Activated CD8-positive, alpha-beta T cell treated with anti-CD3 and anti-CD28 coated beads for 36 hours (primary cell): ENCODE measurements at places on chromosomes 12 and 14. TPM values are rescaled to one million over a fixed set of nuclear protein-coding genes. Genes with fewer than 3 reads are reported as not detected.

DNA sequence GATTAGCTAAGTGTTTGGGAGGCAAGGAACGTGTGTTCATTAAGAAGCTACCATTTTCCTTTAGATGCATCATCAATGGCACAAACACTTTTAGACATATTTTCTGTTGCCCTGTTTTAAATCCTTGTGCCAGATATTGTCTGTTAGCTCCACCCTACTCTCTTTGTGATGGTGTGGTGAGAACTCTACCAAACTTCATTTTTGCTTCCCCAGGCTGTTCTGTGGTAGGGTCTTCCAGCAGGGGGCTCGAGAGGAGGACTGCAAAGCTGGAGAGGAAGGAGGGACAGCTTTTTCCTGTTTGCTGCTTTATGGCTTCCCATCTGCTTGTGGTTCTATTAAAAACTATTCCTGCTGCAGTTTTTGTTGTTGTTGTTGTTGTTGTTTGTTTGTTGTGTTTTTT, 23.8 kb upstream of the STRAP start:
- no peak for DNase-seq

DNA sequence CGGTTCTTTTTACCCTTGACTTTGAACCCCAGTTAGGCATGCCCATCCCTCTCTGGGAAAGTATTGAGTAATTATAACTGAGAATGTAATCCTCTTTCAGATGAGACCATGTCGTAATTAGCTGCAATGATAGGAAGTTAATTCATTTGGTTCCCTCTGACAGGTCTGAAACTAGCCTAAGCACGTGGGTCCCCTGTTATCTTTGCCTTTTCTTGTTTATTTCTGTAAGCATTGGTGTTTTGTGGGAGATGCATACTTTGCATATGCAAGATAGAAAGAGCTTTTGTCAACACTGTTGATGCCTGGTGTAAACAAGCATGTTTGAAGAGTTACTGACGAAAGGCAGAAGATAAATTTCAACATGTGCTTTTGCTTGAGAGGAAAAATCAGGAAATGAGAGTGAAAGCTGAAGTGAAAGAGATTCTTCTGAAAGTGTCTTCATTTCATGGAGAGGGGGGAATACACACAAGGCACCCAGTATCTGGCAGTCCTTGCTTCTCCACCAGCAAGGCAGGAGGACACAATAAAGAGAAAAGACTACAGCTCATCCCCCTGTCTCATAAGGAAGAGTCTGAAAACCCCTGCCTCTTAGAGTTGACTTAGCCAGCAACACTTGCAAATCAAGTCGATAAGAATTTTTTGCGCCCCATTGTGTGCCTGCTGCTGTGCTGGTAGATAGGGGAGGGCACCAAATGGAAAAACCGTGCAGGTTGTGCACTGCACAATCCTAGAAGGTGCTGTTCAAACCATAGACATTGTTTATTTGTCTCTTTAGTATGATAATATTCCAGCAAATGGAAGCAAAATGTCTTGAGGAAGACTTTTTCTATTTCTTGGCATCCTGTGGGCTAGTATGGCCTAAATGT, 77.8 kb downstream of the SLC24A4 start:
- DNase-seq: no peak

Gene SLC25A21
- total RNA-seq: not detected

GRCh38 chr12:103691063-103691462, 104.0 kb downstream of the STAB2 start:
- DNase-seq: no peak

GRCh38 chr12:4763549-4763948, 43.3 kb downstream of the GALNT8 start:
- peak; percentile 26 for DNase-seq

DNA sequence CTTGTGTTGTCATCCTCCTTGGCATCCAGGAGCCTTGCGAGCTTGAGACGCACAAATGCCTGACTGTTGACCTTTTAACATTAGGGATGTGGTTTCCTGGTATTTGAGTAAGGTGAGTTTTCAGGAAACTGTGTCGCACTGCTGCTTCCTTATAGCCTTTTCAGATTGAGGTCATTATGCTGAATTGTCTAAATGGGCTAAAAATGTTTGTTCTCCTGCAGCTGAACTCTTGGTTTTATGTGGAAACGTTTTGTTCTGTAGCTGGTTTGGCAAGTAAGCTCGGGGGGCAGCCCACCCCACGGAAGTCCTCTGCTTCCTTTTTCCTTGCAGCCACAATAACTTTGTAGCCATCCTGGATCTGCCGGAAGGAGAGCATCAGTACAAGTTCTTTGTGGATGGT, 5.7 kb downstream of the PRKAB1 start:
- DNase-seq: peak; percentile 44

DNA sequence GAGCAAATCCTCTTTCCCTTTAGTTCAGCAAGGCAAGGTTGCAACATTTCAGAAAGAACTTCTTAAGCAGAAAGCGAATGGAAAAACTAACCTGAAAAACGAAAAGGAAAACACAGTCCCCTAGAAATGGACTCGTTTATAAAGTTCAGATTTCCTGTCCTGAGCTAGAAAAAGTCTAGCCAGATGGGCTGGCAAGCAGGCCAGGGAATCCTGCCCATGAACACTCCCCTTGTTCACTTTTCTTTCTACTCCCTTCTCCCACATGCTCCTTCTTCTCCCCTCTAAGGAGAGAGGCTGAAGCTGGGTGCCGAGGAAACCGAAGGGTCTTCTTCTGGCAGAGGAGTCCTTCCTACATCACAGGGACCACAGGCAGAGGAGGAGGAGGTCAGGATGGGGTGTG, 27.1 kb downstream of the LTBP2 start:
- DNase-seq: no peak

DNA sequence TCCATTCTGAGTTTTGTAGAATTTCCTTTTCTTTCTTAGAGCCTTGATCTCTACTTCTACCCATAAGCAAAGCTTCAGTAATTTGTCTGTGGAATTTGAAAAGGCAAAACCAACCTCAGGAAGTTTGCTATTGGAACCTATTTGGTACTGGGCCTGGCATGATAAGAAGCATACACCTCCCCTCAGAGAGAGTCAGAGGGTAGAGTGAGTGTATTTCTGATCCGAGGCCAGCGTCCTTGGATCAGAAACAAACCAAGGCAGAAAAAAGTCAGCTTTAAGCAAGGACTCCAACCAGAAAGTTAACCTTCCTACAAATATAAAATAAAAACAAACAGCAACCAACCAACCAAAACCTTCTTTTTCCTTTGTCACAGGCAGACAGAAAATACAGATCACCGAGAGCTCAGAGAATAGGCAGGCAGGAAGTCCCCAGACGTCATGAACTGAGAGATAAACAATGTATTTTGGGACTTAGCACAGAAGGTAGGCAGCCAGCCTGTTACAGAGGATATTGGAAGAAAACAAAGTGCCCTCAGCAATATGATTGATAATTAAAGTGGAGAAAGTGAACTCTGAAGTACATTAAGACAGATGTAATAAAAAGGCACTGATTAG, 141.5 kb downstream of the NEDD1 start:
- DNase-seq: no peak

Gene USP44
- total RNA-seq: 15.2 TPM
